Activated T-helper 17 cell treated with anti-CD3 and anti-CD28 coated beads, Interleukin-2, amount 50 U/mL, for 72 hours (primary cell): ENCODE measurements at places on chromosomes 11 and 22. TPM values are rescaled to one million over a fixed set of nuclear protein-coding genes. Genes with fewer than 3 reads are reported as not detected.

SCO2 gene
- total RNA-seq, result 9.9 TPM

- no peak for ATAC-seq
Observed at GRCh38 chr22:18075101-18075719, 2.6 kb upstream of the PEX26 start.

DNA sequence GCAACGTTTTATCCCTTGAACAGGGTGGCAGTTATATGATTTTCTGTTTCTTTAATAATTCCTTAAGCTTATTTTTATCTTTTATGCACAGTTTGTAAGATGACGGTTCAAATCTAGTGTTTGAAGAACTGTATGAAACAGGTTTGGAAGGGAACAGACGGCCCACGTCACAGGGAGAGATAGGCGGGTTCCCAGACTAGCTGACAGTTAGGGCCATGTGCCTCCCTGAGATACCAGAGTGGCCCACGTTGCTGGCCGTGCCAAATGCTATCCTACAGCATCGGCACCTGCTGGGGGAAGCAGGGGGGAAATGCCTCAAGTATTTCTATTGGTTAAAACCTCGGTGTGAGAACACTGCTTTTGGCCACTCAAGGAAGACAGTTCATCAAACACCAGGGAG, 50.2 kb upstream of the BID start:
- no peak for ATAC-seq

GRCh38 chr22:17411213-17411612, 42.0 kb downstream of the CECR2 start:
- no peak for ATAC-seq
